ENCODE measurements at places on chromosomes 5 and 9. TPM values are rescaled to one million over a fixed set of nuclear protein-coding genes. Genes with fewer than 3 reads are reported as not detected.

Gene COL5A1
- 4.8 TPM for total RNA-seq

Gene CTSV
- 29.7 TPM for total RNA-seq

Gene ZNF618
- total RNA-seq: 11.4 TPM

Gene DOCK8
- total RNA-seq: 1.6 TPM

Gene SCGB3A2
- not detected for total RNA-seq

Gene INSL4
- not detected for total RNA-seq

Gene RGMB
- total RNA-seq: 34.2 TPM

Gene WDR38
- not detected for total RNA-seq

Gene CCNI2
- 0.39 TPM for total RNA-seq

Gene FOXI1
- not detected for total RNA-seq

Gene EIF4E1B
- not detected for total RNA-seq

Gene HMCN2
- total RNA-seq: not detected

Gene ACOT12
- not detected for total RNA-seq

Measured in foreskin keratinocyte (primary cell).